SJSA1 (cell line): ENCODE measurements at places on chromosomes 4 and X. TPM values are rescaled to one million over a fixed set of nuclear protein-coding genes. Genes with fewer than 3 reads are reported as not detected.

- DNase-seq = no peak
Measured at GRCh38 chr4:160009656-160010493, 907.0 kb downstream of the RAPGEF2 start.

The NSUN7 gene
- not detected in 2 replicates for total RNA-seq

The RNF150 gene
- total RNA-seq = 6.7 and 26.1 TPM in 2 replicates

The USP17L18 gene
- total RNA-seq = not detected in 2 replicates

The SOWAHB gene
- total RNA-seq = not detected in 2 replicates

The TIGD4 gene
- total RNA-seq = 0.18 TPM in 1 of 2 replicates, not detected in the other
